ENCODE measurements at places on chromosomes 4 and X.

GRCh38 chr4:88866862-88867550 lies 169.4 kb upstream of the NAP1L5 start:
- no peak for DNase-seq

DNA sequence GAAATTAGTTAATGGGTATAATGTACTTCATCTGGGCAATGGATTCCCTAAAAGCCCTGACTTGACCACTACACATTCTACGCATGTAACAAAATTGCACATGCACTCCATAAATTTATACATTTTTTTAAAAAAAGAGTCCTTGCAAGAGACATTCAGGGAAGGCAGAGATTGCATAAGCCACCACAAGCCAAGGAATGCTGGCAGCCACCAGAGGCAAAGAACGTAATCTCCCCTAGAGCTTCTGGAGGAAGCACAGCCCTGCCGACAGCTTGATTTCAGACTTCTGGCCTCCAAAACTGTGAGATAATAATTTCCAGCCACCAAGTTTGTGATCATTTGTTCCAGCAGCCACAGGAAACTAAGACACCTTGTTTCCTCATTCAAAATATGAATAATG lies 185.6 kb upstream of the GALNT7 start:
- peak; percentile 17 for DNase-seq

- DNase-seq = no peak
Measured at GRCh38 chrX:115284877-115285276, 4.6 kb upstream of the LUZP4 start.

- peak; percentile 57 for DNase-seq
Measured at GRCh38 chr4:107774681-107775080, 50.1 kb upstream of the SGMS2 start.

DNA sequence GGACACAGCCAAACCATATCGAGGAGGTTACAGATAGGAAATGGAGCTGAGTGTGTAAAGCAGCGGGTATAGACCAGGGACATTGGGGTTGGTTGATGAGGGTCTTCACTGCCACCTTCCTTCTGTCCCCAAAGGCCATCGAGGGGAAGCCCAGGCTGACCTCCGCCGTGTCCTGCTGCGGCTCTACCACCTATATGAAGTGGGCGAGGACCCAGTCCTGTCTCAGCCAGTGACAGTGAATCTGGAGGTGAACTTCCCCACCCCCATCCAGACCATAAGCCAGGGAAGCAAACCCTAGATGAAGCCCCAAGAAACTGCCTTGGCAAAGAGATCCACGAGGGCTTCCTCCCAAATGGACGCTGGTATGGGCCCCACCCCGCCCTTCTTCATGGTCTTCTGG lies 23.2 kb upstream of the MRFAP1 start:
- no peak for DNase-seq

- no peak for DNase-seq
Measured at GRCh38 chrX:154404625-154405192, 4.3 kb downstream of the DNASE1L1 start.

- no peak for DNase-seq
Measured at GRCh38 chrX:10087391-10087790, 69.4 kb upstream of the CLCN4 start.

DNA sequence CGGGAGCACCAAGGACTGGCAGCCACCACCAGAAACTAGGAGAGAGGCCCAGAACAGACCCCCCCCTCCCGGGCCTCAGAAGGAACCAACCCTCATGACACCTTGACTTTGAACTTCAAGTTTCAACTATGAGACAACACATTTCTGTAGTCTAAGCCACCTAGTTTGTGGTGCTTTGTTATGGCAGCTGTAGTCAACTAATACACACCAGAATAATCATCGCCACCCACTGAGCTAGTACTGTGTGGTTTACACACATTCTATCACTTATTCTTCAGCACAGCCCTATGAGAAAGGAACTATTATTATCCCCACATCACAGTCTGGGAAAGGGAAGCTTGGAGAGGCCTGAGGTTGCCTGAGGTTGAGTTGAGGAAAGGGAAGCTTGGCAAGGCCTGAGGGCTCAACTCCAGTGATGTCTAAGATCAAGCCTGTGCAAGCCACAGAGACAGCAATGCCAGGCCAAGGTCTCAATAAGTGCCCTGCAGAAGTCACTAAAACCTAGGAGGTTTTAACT lies 126.6 kb downstream of the FHDC1 start:
- no peak for DNase-seq

- DNase-seq = no peak
Measured at GRCh38 chr4:67926485-67926884, 36.8 kb downstream of the TMPRSS11A start.

- DNase-seq = no peak
Measured at GRCh38 chr4:25433966-25434827, 57.1 kb downstream of the ANAPC4 start.

DNA sequence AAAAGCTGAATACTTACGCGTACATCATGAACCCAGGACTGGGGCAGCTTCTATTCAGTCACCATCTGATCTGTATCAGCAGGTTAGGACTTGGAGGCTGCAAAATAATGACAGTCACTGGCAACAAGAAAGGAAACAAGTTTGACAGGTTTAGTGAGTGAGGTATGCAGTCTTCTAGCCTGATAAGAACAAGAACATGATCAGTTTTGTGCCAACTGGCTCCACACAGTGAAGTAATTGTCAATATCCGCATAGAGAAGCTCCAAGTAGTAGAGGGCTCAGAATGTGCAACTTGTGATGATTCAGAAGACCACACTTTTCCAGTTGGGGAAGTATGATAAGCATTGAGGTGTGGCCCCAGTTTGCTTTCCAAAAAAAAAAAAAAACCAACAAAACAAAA lies at the start of gene TMPRSS11F:
Gene TMPRSS11F (minus strand): TSS at position 77 of the 400 bp plus-strand sequence. CDS start 49 bp downstream, at position 28.
- no peak for DNase-seq

- DNase-seq = no peak
Measured at GRCh38 chr4:27966664-27967063, 1106.0 kb downstream of the STIM2 start.

DNA sequence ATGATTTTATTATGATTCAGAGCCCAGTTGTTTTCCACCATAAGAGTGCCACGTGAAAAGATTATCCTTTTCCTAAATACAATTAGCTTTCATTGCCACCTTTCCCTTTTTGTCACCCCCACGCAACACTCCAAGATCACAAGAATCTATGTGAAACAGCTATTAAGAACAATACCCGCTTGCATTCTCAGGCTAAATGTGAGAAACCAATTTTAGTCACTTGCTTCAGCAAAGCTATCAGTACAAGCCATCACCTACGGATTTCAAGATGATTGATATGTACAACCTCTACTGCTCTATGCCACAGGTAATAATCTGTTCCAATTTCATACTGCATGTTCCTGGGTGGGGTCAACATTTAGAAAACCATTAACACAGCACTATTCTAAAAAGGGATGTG lies 2.5 kb downstream of the ATP11C start:
- no peak for DNase-seq

DNA sequence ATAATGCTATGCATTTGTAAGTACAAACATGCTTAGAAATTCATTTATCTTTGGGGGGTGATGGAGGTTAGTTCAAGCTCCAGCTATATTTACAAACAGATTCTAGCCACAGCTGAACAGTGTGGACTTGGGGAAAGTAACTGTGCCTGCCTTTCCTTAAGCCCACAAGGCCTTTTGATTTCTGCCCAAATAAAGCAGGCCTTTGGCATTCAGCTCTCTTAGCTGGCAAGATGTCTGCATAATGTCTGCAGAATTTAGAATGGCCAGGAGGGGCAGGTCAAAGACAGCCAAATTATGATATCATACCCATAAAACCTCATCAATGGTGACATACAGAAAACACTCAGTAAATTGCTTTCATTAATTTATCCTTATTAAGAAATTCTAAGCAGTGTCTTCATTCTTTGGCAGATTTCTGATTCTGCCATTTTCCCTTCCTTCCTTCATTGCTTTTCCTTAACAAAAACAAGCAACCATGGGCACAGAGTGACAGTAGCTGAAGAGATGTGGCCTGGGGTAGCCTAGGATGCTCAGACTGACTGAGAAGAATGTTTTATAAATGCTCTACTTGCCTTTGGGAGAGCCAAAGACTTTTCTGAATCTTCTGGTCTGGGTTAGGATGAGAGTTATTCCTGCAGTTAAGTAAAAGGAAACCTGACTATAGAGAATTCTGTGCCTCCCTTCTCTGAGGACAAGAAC lies 538.7 kb upstream of the NR3C2 start:
- DNase-seq = no peak

DNA sequence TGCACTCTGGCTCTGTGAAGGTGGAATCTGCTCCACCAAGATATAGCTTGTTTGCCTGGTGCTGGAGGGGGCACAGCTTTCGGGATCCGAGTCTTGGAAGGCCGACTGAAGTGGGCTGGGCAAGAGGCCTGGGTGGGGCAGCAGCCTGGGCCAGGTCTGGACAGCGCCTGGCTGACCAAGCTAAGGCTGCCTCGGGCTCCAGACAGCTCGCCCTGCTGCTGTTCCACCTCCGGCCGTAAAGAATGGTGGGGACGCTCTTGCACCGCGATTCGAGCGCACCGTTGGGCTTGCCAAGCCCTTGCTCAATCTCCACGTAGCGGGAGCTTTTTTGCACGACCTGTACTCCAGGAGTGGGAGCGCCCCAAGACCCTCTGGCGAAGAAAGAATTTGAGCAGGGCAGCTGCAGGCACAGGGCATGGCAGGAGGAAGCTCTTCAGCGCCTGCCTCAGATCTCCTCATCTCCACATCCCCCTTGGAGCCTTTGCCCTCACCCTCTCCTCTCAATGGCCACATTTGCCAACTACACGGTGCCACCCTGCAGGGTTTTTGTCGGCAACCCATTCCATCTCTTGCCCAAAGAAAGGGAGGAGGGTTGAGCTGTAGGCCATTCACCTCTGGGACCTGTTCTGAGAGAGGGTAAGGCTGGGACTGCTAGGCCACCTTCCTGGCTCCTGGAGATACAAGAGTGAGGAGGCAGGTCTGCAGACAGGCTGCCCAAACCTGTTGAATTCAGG lies 18.9 kb downstream of the CNGA2 start:
- DNase-seq = peak; percentile 27

DNA sequence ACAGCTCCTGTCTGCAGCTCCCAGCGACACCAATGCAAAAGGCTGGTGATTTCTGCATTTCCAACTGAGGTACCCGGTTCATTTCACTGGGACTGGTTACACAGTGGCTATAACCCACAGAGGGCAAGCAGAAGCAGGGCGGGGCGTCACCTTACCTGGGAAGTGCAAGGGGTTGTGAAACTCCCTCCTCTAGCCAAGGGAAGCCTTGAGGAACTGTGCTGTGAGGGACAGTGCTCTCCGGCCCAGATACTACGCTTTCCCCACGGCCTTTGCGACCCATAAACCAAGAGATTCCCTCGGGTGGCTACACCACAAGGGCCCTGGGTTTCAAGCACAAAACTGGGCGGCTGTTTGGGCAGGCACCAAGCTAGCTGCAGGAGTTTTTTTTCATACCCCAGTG lies 218.9 kb downstream of the PPP3CA start:
- DNase-seq = no peak

DNA sequence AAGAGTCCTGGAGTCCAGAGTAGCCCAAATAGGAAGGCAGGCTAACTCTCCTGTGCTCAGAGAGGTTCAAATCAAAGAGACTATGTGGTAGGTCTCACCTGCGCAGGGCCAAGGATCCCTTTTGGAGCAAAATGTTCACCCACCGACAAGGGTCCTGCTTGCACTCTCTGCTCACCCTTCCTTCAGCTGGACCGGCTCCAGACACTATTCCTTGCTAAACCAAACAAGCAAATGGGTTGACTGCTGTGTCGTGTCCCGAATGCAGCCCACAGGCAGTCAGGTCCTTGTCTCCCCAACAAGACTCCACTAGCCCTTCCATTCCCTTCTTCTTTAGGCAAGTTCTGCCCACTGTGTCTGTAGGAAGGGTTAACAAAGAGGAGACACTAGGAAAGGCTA lies 760 bp downstream of the TRMT2B start:
- DNase-seq = no peak

- no peak for DNase-seq
Measured at GRCh38 chrX:10534611-10535010, 85.8 kb downstream of the MID1 start.

DNA sequence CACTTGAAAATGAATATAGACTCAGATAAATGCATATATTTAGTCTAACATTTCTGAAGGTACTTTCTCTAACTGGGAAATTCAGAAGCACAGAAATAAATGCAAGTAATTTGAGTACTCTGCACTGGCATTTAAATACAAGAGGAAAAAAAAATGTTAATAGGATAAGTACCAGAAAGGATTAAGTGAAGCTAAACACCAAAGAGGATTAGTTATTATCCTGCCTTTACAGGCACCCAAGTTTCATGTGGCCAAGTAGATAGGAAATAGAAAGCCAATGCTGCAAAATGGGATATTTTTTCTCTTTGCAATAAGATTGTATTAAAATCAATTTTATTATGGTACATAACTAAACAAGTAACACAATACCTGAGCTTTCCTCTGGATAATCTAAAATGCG lies 762.5 kb downstream of the PCDH7 start:
- no peak for DNase-seq

GRCh38 chr4:68577590-68577989 lies 1.5 kb upstream of the UGT2B17 start:
- no peak for DNase-seq

- peak; percentile 68 for DNase-seq
Measured at GRCh38 chrX:45788315-45788714, 587.6 kb upstream of the DIPK2B start.

DNA sequence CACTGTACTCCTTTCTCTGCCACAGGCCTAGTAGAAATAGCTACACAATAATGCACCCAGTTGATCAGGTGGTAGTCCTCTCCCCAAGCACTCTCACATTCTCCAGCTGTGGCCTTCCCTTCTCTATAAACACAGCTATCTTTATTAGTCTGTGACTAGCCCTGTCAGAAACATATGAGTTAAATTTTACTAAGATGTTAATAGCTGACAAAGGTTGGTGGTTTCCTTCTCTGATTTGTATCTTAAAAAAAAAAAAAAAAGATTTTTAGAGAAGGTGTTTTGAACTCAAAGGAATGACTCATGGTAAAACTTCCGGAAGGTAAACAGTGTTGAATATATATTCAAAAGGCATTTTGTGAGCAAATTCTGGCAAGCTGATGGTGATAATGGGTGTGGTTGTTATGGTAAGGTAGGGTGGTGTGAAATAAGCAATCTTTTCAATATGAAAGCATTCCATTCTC lies 327.4 kb downstream of the PPP3CA start:
- DNase-seq = peak; percentile 28

DNA sequence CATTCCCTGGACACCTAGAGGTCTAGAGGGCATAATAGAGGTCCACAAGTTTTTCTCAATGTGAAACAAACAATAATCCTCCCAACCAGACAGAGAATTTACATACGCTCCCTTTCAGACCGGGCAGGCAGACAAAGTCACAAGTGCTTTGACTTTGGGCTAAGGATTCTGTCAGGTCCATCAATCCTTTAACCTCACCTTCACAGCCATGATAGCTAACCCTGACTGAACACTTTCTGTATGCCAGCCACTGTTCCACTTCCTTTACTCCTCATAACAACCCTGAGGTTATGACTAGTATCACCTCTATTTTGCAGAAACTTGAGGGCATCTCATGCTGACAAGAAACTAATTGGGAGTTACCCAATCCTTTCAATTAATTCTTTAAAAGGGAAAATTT lies 118.8 kb upstream of the AFF2 start:
- DNase-seq = no peak

DNA sequence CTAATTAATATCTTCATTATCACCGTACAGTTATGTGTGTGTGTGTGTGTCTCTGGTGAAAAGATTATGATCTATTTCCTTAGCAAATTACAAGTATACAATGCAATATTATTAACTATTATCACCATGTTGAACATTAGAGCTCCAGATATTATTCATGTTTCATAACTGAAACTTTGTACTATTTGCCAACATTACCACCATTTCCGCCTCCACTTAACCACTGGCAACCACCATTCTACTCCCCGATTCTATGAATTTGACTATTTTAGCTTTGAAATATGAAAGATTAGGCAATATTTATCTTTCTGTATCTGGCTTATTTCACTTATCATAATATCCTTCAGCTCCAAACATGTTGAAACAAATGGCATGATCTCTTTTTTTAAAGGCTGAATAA lies 717.9 kb downstream of the ARAP2 start:
- peak; percentile 45 for DNase-seq

Data from amniotic epithelial cell (primary cell).